ENCODE measurements at places on chromosomes 2 and 18.

DNA sequence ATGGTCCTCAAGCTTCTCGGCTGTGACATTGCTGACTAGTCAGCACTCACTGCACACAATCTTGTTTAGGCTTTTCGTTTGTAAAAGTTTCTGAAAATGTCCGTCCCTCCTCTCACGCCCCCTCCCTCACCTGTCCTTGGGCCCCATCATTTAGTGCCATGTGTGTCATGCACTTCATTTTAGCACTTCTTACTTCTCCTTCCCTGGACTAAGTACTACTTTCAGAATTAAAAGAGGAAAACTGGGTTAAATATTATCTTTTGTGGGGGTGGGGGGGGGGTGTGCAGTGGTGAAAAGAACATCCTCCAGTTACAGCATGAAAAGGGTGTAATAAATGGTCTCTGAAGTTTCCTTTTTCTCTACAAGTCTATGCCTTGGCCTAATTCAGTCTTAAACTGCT, 182.0 kb upstream of the SP5 start:
- DNase-seq: no peak

- no peak for DNase-seq
Measured at GRCh38 chr18:46622451-46622850, 34.6 kb downstream of the LOXHD1 start.

DNA sequence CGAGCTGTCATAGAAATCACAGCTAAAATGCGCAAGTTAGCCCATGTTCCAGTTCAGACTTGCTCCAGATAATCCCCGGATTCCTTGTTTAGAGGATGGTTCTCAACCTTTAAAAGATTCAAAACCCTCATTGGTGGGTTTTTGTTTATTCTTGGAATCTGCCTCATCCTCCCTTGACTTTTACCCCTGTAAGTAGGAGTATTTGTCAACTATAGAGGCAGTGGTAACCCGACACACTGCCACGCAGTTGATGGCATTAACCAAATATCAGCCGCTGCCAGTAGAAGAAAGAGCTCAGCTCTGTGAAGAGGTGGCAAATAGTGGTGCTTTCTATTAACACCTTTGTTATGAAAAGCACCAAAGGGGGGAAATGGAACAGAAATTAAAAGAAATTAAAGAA, 40.4 kb upstream of the SELENOI start:
- DNase-seq: no peak

DNA sequence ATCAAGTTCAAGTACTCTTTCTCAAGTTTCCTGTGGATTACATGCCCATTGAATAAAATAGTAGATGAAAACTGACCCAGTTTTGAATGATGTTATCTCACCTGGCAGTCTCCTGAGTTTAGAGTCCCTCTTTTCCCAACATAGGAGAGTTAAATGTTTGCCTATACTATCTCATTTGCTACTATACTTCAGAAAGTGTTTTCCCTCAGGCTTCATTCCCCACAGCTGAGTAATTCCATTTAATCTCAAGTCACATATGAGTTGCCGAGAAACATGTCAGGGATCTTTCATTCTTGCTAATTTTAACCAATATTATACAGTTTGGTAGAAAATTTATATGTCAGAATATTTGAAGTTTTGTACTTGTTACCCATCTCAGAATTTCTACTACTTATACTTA, 150.4 kb upstream of the CDH19 start:
- no peak for DNase-seq

DNA sequence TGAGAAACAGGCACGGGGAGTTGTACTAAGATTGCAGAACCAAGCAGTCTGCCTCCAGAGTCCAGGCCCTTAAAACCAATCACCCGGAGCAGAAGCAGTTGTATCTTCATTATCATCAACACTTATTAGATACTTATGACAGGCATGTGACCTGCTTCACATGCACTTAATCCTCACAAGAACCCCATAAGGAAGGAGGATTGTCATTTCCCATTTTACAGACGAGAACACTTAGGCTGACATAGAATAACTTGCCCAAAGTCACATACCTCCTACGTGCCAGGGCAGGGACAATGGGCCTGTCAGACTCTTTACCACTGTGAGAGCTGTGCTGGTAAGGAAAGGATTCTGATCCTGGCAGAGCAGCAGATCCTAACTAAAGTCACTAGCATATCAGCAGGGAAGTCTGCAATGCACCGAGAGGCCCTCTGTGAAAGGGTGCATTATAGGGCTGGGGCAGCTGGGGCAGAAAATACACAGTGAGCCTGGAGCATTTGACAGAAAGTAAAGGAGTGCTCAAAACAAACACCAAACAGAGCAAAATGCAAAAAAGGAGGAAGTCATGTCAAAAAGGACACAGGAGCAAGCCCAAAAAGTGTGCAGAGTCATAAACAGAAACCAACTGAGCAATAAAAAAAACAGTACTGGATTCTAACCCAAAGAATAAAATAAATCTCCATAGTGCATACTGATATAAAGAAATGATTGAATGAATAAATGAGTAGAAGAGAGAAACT, 55.9 kb upstream of the SP3 start:
- DNase-seq: no peak

DNA sequence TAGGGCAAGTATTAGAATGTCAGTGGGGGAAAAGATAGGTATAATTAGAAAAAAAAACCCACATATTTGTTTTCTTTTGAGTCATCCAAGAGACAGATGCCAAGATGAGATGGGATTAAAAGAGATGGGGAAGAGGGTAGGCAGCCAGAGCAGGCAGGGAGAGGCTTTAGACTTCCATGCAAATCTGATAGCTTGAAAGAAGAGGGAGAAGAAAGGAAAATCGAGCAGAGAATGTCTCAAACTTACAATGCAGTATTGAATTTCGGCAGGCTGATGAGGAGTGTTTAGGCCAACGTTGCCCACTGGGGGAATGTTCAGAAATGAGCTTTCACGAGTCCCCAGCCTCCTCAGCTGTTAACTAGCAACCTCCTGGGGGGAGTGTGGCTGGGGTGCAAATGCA, 91.3 kb downstream of the SPATS2L start:
- no peak for DNase-seq

- DNase-seq: no peak
Measured at GRCh38 chr2:65220432-65221131, 7.0 kb upstream of the ACTR2 start.

DNA sequence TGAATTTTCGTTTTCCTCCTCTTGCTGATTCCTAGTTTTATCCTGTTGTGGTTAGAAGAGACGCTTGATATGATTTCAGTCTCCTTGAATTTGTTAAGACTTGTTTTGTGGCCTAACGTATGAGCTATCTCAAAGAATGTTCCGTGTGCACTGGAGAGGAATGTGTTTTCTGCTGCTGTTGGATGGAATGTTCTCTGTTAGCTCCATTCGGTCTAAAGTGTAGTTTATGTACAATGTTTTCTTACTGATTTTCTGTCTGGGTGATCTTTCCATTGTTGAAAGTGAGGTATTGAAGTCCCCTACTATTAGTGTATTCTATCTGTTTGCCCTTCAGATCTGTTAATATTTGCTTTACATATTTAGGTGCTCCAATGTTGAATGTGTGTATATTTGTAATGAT, 25.9 kb downstream of the COLEC11 start:
- DNase-seq: no peak

DNA sequence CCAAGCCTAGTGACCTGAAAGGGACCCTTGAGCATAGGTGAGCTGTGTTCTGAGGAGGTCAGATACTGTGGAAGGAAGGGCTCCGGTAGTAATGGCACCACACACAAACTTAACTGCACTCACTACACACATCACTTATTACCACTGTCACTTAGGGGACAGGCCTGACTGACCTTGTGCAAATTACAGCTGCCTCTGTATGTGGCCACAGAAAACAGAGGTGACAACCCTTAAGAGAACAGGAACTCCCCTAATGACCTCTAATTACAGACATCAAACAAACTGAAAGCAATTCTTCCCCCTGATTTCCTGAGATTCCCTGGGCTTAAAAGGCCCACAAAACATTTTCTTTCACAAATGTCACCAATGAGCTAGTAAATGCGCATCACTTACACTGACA, 360.6 kb downstream of the RND3 start:
- no peak for DNase-seq

DNA sequence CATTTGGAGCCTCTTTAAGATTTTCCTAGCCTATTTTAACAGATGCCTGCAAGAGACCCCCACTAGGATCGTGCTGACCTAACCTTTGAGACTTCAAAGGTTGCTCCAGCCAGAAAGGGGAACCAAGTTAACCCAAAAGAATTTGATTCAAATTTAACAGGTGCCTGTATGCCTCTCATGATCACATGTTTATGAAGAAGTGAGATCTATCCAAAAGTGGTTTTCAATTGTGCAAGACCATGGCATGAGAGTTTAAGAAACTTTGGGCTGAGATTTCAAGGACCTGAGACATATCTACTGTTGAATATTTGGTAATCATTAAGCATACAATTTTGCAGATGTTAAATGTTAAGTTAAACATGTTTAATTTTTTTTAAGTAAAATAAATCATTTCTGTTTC, 1.3 kb upstream of the RSAD2 start:
- no peak for DNase-seq

GRCh38 chr2:5841126-5841525, 148.9 kb downstream of the SOX11 start:
- no peak for DNase-seq

- no peak for DNase-seq
Measured at GRCh38 chr2:148298196-148298595, 277.3 kb downstream of the MBD5 start.

GRCh38 chr2:13480057-13480456, 763.3 kb downstream of the TRIB2 start:
- DNase-seq: no peak

GRCh38 chr2:64538764-64539433, 14.8 kb downstream of the AFTPH start:
- no peak for DNase-seq

GRCh38 chr2:52880872-52881271, 886.7 kb upstream of the CHAC2 start:
- DNase-seq: no peak

- no peak for DNase-seq
Measured at GRCh38 chr2:223697892-223698645, 95.9 kb upstream of the SCG2 start.

DNA sequence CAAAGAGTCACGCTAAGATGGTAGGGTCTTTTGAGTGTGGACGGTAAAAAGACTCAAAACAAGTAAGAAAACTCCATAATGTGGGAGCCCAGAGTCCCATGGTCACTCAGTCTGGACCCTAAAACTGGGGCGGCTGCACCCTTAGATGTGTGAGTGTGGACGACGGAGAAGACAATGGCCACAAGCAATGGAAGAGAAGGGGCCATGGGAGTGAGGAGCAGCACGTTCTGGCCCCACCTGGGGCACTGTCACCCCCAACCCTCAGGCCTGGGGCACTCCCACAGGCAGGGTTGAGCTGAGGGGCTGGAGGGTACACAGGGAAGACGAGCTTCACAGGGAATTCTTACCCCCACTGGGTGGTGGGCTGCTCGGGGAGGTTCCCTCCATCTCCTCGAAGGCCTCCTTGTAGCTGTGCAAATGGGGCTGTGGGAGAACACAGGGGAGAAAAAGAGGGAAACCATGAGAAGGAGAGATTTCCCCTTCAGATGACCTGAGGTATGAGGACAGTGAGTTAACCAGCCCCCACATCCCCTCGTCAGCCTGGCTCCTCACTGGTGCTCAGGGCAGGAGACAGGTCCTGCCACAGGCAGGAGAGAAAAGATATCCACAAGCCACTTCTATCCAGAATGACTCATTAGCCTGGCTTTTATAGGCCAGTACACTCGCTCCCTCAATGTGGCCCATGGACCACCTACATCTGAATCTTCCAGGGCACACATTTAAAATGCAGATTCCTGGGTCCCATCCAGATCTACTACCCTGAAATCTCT, 167.9 kb downstream of the TNS1 start:
- no peak for DNase-seq

DNA sequence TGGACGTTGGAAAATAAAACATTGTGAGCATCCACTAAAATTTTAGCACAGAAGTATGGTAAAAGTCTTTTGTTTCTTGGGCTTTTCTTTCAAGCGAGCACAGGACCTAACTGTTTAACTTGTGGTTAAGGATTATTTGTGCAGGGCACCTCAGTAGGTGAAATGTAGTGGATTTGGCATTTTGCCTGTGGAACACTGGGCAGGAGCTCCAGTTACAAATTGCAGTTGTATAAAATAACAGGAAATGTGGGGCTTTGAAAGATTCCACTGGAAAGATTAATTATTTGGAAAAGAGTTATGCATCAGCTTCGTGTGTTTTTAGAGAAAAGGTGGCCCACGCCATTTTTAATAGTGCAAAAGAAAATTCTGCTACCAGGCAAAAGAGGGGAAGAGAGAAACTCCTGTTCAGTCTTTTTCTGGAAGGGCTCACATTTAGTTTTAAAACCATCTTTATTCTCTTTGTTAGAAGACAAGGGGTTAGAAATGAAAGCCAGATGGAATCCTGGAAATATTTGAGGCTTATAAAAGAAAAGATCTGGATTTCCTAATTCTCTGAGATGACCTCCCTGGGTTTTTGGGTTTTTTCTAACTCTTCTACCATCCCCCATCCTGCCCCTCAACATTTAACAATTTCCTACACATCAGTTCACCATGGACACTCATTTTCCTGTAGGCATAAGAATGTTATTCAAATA, 144.3 kb upstream of the SERTAD2 start:
- no peak for DNase-seq

- DNase-seq: no peak
Measured at GRCh38 chr18:45639408-45639807, 24.1 kb downstream of the SLC14A2 start.

GRCh38 chr18:192801-193200, 34.4 kb downstream of the USP14 start:
- DNase-seq: no peak

DNA sequence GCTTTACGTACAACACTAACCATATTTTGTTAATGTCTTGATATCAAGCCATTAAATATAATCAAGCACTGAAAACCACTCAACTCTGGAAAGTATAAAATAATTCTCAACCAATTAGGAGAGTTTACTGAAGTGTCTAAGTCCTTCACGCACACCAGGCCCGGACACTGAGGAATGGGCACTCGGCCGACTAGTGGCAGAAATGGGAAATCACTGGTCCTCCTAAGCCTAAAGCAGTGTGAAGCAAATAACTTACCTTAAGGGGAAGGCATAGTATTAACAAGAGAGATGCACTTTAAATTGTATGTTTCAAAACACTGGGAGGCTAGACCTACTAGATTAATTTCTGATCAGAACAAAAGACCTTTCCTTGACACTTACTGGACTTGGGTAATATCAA, 45.7 kb downstream of the FAM210A start:
- no peak for DNase-seq

GRCh38 chr2:115162494-115163293, 720.3 kb downstream of the DPP10 start:
- no peak for DNase-seq

- DNase-seq: no peak
Measured at GRCh38 chr2:203280428-203281064, 41.7 kb downstream of the CYP20A1 start.

- no peak for DNase-seq
Measured at GRCh38 chr2:213187833-213188532, 36.6 kb upstream of the IKZF2 start.

- DNase-seq: no peak
Measured at GRCh38 chr2:219221957-219222518, 3.3 kb upstream of the ABCB6 start.

GRCh38 chr2:69933254-69933828, 18.4 kb downstream of the MXD1 start:
- DNase-seq: no peak
